ENCODE measurements at places on chromosomes 6 and 20. TPM values are rescaled to one million over a fixed set of nuclear protein-coding genes. Genes with fewer than 3 reads are reported as not detected.

ARFGEF2 gene
- total RNA-seq = 20.5 TPM

MTFR2 gene
- 23.9 TPM for total RNA-seq

GRCh38 chr20:20518263-20518662 lies 150.4 kb downstream of the INSM1 start:
- no peaks in the 10 kb centered on the region for H3K4me1 ChIP-seq
- peaks cover 48% of the 10 kb centered on the region for H3K36me3 ChIP-seq
- H3K4me3 ChIP-seq = no peak overlapping the region
- H3K27me3 ChIP-seq = no peaks in the 10 kb centered on the region

- H3K36me3 ChIP-seq = no peaks in the 10 kb centered on the region
- DNase-seq = no peak
- no peak overlapping the region for H3K4me3 ChIP-seq
Observed at GRCh38 chr6:135750081-135750480, 101.4 kb upstream of the PDE7B start.

DNA sequence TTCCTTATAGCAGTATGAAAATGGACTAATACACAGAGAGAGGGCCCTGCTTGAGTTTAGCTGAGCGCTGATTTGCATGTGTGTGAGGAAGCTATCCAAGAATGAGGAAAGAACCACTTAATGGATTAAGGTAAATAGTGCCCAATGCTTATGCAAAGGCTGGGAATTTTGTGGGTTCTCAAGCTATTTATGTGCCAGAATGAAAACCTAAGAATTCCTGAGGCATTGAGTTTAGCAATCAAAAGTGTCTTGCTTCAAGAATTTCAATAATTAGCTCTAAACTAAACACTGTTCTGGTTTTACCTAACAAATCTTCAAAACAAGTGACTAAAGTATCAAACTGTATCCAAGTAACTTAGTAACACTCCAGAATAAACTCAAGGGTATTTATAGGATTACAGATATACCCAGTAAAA lies 7.0 kb upstream of the OR14J1 start:
- H3K4me1 ChIP-seq = no peaks in the 10 kb centered on the region
- no peak overlapping the region for H3K27ac ChIP-seq
- DNase-seq = no peak
- H3K36me3 ChIP-seq = no peaks in the 10 kb centered on the region

- no peak overlapping the region for H3K27ac ChIP-seq
- no peaks in the 10 kb centered on the region for H3K36me3 ChIP-seq
- no peaks in the 10 kb centered on the region for H3K27me3 ChIP-seq
- H3K4me1 ChIP-seq = peaks cover 4% of the 10 kb centered on the region
- H3K4me3 ChIP-seq = no peak overlapping the region
Observed at GRCh38 chr20:12925210-12925755, 83.5 kb upstream of the SPTLC3 start.

GRCh38 chr20:19709635-19710335 lies 48.3 kb upstream of the RIN2 start:
- no peaks in the 10 kb centered on the region for H3K27me3 ChIP-seq
- H3K4me1 ChIP-seq = no peaks in the 10 kb centered on the region
- no peak overlapping the region for H3K4me3 ChIP-seq

Data from activated CD8-positive, alpha-beta T cell treated with anti-CD3 and anti-CD28 coated beads for 36 hours (primary cell).